Lower leg skin (tissue), 4 donors: ENCODE measurements at places on chromosomes 7 and 10. TPM values are rescaled to one million over a fixed set of nuclear protein-coding genes. Genes with fewer than 3 reads are reported as not detected.

GRCh38 chr10:52653263-52653909 is 119.2 kb downstream of the MBL2 start:
- no peak for DNase-seq

DNA sequence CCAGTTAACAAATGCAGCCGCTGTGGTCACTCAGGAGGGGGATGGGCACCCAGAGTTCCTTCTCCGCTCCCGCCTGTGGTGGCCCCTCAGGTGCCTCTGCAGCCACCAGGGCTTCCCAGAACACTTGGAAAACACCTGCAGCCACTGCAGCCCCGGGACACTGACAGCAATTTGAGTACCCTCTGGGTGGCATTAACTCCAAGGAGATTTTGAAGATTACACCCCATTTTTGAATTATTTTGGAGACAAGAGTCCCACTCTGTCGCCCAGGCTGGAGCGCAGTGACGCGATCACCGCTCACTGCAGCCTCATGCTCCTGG is 32.2 kb downstream of the IL15RA start:
- no peak for DNase-seq

DNA sequence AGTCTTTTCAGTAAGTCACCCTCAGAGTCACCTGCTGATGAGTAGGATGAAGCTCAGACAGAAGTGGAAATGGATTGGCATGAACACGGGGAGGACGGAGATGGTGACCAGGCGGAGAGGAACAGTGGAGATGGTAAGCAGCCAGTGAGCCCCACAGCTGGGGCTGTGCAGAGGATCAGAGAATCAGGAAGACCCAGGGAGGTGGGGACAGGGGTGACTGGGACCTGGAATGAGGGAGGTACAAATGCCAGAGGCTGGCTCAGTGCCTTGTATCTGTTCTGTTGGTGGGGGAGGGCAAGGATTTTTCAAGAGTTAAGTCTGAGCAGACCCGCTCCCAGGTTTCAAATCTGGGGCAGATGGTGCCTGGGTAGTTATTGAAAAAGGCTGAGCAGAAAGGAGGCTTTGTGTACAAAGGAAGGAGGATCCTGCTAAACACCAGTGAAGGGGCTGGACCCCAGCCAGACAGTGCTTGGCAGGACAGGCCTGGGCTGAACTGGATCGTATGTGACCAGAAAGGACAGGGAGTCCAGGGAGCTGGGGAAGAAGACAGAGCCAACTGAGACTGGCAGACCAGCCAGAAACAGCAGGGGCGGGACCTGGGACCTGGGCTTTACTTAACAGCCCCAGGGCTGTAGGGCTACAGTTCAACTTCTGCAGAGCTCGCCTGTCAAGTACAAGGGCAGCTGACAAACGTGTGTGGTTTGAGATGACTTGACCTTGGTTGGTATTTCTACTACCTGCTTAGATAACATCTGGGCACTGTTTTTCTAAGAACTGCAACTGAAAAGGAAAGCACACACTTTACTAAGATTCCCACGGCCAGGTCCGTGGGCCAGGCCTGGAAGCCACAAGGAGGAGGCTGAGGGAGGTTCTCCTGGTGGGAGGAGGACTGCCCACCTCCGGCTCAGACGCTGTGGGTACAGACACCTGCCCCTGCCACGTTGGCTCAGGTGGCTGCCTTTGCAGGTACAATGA is 13.2 kb upstream of the FRMPD2 start:
- peak; percentile 31 for DNase-seq

DNA sequence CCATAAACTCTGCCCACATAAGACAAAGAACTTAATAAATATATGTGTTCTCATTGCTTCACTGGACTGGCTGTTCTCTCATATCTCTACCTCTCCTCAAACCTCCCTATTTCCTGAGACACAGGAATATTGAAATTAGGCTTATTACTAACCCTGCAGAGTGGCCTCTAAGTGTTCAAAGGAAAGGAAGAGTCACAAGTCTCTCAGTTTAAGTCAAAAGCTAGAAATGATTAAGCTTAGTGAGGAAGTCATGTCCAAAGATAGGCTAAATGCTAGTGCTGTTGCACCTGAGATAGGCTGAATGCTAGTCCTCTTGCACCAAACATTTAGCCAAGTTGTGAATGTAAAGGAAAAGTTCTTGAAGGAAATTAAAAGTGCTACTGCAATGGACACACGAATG is 41.1 kb downstream of the GNAI1 start:
- DNase-seq = no peak

Gene LRRN3
- not detected for total RNA-seq

DNA sequence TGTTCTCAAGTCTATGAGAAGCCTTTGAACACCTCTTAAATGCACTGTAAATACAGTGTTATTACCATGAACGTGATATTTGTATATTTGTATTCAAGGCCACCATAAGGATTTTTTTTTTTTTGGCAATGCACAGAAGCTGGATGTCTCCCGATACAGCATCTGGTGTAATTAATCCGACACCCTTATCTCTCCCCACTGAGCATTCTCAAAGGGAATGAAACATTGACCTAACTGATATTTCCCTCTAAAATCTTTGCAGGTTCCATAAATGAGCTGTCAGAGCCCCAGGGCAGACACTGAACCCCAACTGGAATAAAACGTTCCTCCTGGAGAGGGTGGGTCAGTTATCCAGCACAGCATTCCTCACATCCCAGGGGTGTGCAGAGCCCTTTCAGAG is 316.6 kb downstream of the PAXIP1 start:
- no peak for DNase-seq

- no peak for DNase-seq
Measured at GRCh38 chr7:49763791-49764190, 9.6 kb upstream of the VWC2 start.

GRCh38 chr10:93601146-93601773 is at the start of gene RBP4:
Gene RBP4, minus strand, starts transcription at chr10:93601235. Its CDS starts 207 bp downstream, at chr10:93601028.
- DNase-seq = no peak

Gene C10orf67
- total RNA-seq = 0.30 TPM

DNA sequence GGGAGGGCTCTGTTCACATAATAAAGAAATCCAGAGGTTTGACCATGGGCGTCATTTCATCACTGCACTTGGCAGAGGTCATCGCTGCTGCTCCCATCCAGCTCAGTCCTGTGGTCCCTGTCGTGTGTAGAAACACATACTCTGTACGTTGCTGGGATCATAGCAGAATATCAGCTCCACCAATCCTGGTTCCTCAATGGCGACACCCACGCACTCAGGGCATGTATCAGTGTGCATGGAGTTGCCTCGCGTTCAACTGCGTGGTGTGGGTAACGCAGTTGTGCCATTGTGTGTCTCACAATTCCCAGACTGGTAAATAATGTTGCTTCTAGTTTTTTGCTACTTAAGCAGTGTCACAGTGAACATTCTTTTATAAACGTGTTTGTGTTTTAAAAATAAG is 111.1 kb downstream of the LHPP start:
- no peak for DNase-seq

DNA sequence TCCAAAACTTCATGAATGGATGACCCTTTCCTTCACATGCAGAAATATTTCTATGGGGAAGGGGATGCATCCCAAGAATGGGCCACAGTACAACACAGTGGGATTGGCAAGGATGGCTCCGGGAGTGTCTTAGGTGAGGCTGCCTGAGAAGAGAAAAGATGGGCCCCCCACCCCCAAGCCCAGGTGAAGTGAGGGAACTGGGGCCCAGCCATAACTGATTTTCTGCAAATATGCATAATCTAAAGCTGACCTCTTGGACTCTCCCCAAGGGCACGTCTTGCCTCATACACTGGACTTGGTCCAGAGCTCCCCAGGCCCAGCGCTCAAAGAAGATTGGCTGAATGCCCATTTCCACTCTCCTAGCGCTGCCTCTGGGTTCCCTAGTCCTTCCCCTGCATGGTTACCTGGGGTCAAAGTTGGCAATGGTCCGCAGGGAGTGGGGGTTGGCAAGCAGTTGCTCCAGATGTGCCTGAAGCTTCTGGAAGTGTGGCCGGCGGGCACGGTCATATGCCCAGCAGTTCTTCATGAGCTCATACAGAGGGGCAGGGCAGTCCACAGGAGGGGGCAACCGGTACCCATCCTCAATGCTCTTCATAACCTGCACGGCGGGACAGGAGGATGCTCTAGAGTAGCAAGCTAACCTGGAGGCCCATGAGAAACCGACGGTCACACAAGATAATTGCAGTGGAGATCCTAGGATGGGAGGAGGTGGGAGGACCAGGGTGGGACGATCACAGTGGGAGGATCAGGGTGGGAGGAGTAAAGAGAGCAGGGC is 12.3 kb downstream of the ZYX start:
- no peak for DNase-seq

DNA sequence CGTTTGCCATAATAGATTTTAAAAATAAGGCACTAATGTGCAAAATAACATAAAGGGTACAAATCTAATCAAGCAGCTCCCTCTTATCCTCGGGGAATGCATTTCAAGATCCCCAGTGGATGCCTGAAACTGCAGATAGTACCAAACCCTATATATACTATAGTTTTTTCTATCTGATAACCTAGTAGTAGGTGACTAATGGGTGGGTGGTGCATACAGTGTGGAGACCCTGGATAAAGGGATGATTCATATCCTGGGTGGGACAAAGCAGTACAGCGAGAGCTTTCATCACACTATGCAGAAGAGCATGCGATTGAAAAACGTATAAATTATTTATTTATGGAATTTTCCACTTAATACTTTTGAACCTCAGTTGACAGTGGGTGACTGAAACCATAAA is 464.5 kb downstream of the GRID1 start:
- DNase-seq = no peak

DNA sequence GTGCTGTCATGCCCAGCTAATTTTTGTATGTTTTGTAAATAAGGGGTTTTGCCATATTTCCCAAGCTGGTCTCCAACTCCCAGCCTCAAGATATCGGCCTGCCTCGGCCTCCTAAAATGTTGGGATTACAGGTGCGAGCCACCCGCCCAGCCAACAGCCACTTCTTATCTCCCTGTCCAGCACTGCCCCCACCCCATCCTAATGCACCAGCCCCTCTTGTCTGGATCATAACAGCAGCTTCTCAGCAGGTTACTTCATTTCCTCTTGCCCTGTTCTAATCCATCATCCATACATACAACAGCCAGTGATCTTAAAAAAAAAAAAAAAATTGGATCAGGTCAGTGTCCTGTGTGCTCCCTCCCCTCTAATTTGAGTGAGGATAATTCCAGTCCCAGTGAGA is 12.8 kb upstream of the FRAT2 start:
- DNase-seq = no peak

- no peak for DNase-seq
Measured at GRCh38 chr10:93054486-93054885, 6.1 kb upstream of the CYP26C1 start.

Gene OPN1SW
- not detected for total RNA-seq

GRCh38 chr7:69182596-69183467 is 415.4 kb upstream of the AUTS2 start:
- no peak for DNase-seq
